ENCODE measurements at places on chromosomes 12 and 14.

DNA sequence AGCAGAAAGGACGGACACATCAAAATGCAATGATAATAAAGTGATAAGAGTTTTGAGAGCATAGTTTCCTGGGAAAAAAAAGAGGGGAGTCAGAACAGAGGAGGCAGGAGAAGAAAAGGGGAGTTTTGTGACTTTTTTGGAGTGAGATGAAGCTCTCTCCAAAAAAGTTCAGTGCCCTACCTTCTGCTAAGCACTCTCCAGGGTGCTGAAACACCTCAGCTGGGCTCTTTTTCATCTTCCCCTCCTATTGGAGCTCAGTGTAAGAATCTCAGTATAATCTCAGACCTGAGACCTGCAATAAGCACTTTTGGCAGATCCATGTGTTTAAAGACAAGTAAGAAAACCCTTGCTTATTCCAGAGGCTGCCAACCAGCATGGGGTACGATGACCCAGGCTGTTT, 58.9 kb upstream of the SRRM4 start:
- DNase-seq, result no peak

DNA sequence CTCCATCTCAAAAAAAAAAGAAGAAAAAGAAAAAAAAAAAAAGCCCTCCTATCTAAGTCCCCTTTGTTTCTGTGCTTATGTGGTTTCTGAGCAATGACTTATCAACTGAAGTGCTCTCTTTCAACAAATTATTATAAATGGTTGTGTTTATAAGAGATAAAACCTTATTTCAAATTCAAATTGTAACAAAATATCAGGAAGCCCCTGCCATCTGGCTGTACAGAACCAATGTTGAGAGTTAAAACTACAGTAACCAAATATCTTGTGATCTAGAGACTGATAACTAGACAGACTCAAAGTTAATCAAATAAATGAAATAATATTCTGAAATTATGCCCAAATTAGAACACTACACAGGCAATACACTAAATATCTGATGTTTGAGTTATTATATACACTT, 143.0 kb upstream of the CPNE8 start:
- no peak for DNase-seq

DNA sequence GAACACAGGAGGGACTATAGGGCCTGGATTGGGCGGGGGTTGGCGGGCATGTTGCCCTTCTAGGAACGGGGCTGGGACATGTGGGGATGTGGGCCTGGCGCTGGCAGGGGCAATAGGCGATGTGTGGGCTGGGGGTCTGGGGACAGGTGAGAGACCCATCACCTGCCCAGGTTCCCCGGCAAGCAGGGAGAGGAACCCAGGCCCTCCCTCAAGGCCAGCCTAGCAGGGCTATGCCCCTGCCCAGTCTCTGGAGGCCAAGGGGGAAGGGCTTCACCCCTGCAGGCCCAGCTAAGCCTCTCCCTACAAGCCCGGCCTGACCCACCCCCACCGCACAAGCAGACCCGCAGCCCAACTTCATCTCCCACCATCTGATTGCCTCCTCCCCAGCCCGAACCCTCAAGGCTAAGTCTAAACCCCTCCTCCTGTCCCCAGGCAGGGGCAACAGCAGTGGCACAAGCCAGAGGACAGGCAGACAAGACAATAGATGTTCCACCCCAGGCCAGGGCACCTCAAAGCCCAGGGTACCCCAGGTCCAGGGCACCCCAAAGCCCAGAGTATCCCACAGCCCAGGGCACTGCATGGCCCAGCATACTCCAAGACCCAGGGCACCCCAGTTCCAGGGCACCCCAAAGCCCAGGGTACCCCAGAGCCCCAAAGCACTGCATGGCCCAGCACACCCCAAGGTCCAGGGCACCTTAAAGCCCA, 6.5 kb downstream of the JAG2 start:
- DNase-seq, result no peak

DNA sequence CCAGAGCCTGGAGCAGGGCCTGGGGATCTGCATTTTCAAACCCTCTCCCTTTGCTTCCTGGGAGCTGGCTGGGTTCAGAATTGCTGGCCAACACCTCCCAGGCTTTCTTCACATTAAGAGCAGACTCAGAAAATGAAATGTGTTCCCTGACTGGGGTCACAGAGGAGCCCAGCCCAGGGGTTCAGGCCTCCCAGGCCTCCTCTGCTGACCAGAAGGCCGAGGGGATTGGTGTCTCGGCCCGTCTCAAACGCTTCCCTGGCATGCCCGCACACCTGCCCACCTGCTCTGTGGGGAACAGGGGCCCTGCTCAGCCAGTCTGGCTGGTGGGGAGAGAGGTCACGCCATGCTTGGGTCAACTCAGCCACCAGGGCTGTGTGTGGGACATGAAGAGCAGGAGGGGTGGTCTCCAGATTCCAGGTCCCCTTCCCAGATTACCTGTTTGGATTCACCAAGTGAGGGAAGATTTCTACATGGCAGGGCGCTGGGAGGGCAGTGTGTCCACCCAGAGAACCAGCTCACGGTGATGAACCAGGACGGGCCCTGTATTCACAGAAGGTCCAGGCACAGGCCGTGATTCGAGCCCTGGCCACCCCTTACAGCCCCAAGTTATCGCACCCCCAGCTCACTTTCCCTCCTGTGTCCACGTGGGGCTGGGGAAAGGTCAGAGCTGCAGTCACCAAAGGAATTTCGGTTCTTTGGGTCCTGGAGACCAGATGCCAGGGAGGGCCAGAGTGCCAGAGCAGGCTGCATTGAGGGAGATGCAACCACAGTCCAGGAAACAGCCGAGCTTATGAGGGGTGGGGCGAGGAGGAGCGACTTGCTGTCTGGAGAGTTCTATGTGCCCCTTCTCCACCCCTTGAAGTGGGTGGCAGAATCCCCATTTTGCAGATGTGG, 55.2 kb upstream of the RIN3 start:
- DNase-seq, result no peak

DNA sequence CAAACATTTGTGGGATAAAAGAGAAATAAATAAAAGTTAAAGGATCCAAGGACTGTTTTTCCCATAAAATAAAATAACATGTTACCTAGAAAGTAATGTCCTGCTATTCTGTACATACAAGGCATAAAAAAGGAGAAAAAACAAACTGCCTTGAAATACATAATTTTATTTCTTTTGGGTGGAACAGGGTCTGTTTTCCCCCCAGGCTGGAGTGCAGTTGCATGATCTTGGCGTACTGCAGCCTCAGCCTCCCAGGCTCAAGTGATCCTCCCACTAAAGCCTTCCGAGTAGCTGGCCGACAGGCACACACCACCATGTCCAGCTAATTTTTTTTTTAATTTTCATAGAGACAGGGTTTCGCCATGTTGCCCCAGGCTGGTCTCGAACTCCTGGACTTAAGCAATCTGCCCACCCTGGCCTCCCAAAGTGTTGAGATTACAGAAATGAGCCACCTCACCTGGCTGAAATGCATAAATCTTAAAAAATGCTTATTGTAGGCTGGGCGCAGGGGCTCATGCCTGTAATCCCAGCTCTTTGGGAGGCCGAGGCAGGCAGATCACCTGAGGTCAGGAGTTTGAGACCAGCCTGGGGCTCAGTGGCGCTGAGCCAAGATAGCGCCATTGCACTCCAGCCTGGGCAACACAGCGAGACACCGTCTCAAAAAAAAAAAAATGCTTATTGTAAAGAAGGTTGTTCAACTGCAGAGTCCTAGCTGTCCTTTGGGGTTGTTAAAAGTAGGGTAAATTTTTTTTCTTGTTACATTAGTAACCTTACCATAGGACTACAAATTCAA, 4.1 kb upstream of the TUBA1C start:
- DNase-seq, result no peak

DNA sequence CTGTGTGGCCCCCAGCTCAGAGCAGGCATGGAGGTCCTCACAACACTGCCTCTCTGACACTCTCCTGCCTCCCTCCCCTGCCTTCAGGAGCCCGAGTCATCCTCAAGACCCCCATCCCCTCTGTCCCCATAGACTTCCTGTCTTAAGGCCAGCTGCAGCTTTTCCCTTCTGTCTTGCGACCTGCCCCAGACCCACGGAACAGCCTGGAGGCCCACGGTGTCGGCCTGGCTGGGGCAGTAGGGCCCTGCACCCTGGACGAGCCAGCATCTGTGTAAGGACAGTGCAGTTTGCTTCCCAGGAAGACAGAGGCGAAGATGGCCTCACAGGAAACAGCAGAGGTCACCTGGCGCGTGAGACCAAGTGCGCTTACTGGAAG, 9.7 kb downstream of the TEDC1 start:
- no peak for DNase-seq

- no peak for DNase-seq
These were observed 100.5 kb downstream of the EEA1 start for GRCh38 chr12:92828565-92828964.

GRCh38 chr14:70660967-70661893, 19.5 kb downstream of the TTC9 start:
- DNase-seq, result no peak

DNA sequence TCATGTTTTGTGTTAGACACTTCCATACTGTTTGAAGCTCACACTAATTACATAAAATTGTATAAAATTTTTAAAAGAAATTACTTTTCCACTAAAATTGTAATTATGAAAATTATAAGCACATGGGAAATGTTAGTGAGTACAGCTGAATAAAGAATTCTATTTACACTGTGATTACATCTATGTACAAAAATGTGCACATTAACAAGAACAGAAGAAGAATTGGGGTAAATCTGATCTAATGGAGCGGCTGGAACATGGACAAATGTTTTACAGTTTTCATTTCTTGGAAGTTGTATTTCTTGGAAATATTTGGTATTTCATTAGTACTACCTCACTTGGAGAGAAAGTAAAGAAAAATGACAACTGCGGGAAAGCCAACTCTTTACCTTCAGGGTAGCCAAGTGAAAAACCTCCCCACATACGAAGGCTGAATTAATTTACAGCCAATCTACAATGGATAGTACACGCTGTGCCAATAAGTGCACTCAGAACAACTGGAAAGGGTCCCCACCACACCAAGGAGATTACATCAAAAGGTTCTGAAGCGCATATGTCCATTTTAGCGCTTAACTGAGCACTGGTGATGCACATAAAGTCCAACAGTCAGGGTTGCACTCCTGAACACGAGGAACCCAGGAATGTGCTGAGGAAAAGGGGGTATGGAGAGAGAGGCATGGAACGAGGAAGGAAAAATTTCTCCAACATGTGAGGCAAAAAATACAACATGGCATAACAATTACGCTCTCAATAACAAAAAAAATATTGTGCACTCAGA, 17.5 kb downstream of the MED13L start:
- no peak for DNase-seq

- no peak for DNase-seq
These were observed 16.9 kb downstream of the WSB2 start for GRCh38 chr12:118044075-118044474.

DNA sequence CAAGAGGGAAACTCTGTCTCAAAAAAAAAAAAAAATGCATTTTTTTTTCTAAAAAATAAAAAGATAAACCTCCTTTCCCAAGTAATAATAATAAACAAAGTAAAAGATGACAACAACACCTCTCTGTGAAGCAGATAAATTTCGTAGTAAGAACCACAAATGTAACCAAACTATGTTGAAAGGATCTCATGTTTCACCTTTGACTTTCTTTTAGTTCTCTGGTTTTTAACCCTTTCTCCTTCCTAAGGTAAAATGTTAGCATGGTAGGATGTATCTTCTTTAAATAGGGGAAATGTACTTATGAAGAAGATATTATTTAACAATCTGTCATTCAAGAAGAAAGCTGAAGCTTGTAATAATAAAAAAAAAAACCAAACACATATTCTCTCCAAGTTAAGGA, 1.8 kb upstream of the KLHL42 start:
- DNase-seq, result no peak

GRCh38 chr12:90562671-90563070, 392.3 kb downstream of the CCER1 start:
- DNase-seq, result no peak

DNA sequence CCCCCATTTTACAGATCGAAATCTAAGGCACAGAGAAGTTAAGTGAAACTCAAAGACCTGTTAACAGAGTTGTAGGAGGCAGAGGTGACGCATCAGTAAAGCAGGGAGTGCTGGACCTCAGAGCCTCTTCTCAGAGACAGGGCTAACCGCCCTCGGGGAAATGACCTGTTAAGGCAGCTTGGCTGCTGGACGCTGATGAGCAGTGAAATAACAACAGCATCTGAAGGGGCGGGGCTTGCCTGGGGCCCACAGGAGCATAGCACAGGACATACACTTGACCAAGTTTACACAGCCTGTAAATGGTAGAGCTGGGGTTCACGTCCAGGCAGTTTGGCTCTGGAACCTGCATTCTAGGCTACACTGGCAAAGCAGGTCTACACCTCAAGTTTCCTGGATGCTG, 39.3 kb downstream of the LRTM2 start:
- no peak for DNase-seq

DNA sequence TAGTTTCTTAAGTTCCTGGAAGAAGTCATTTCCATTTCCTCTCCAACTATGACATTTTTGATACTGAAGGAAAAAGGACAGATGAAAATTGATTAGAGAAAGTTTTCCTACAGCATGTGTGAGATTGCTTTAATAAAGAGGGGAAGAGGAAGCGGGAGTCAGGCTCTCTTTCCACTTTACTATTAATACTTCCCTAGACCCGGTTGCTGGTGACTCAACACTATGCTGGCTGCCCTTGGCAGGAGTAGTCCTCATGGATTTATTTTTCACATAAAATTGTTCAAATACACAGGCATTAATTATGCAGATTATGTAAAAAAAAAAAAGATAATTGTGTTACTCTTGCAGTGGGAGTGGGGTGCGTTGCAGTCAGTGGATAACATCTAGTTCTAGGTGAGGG, 293.4 kb downstream of the EGLN3 start:
- DNase-seq, result no peak

DNA sequence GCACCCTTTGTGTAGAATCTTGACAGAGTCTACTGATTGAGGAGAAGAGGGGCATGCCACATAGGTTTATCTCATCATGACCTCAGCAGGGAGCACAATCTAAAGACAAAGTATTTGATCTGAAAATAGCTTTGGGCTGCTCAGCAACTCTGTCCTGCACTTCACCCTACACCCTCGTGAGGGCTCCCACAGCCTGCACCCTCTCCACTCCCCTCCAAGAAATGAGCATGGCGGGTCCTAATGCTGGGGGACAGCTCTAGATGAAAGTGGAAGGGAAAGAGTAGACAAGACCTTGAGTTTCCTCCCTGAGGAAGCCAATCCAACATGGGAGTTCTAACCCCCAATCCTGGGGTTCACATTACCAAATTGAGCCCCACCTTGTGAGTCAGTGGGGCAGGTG, 10.7 kb upstream of the KRT5 start:
- DNase-seq, result no peak

DNA sequence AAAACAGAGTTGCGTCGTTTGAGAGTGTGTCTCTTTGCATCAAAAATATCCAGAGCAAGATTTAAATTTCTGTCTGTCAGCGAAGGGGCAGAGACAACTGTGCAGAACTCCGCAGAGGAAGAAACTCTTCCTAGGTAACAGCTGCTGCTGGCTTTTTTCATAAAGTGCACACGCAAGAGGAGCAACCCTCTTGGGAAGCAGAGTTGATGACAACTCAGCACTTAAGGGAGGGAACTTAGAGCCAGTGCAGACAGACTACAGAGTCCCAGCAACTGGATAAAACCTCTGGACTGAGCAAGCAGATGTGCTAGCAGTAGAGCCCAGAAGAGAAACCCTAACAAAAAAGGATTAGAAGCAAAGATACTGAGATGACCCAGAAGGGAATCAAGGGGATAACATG, 337.1 kb downstream of the PCNX1 start:
- no peak for DNase-seq

GRCh38 chr14:56888274-56888673, 78.0 kb upstream of the OTX2 start:
- DNase-seq, result no peak

- DNase-seq, result no peak
These were observed 13.3 kb upstream of the BDKRB2 start for GRCh38 chr14:96191353-96191752.
